Common myeloid progenitor, CD34-positive (primary cell): ENCODE measurements at places on chromosomes 12 and 14.

GRCh38 chr12:46412857-46413256 is 40.3 kb upstream of the SLC38A2 start:
- DNase-seq: no peak

- DNase-seq: peak; percentile 100
Measured at GRCh38 chr14:92665661-92666110, 82.7 kb downstream of the LGMN start.

GRCh38 chr12:90514325-90514724 is 440.7 kb downstream of the CCER1 start:
- DNase-seq: no peak

DNA sequence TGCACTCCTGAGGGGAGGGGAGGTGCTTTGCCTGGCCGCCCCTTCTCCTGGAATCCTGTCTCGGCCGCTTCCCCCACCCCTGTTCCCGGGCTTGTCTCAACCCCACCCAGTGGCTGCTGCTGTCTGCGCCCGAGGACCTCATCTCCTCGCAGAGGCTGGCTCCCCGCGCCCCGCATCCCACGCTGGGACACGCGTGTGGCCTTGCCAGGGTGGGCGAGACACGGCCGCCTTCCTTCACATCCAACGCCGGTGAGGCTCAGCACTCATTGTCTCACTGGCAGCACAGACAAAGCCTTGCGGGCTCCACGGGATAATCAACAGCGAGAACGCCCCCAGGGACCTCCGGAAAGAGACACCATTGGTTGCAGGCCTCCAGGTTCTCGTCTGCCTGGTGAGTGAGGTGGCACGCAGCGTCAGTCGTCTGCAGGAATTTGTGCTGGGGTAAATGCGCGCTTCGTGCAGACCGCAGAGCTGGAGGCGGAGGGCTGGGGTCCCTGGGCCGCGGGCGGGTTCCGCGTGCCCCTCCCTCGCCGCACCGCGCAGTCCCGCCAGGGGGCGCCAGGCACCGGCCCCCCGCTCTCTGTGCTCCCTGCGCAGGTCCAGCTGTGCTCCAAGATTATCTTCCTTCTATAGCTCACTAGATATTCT is 26.8 kb downstream of the CCDC177 start:
- DNase-seq: peak; percentile 54

GRCh38 chr12:14577344-14577743 is 9.7 kb upstream of the PLBD1 start:
- peak; percentile 89 for DNase-seq

DNA sequence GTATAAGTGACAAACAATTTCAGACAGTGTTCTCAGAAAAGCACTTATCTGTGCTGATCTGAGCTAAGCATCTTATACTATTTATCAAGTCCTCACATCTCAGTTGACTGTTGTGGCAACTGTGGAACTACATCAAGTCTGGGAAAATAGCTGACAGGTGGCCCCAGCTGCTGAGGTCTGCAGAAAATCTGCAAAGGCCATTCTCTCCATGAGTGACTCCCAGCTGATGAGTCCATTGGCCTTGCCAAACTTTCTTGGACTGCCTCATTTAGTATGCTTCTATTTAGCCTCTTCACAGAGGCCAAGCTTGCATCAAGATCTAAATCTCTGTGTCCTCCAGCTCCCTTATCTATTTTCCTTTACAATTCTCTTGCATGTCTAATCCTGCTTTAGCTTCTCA is 174.5 kb upstream of the RBM19 start:
- no peak for DNase-seq

GRCh38 chr14:61768240-61768639 is 6.0 kb downstream of the SNAPC1 start:
- no peak for DNase-seq
